ENCODE measurements at places on chromosomes 1 and 21.

DNA sequence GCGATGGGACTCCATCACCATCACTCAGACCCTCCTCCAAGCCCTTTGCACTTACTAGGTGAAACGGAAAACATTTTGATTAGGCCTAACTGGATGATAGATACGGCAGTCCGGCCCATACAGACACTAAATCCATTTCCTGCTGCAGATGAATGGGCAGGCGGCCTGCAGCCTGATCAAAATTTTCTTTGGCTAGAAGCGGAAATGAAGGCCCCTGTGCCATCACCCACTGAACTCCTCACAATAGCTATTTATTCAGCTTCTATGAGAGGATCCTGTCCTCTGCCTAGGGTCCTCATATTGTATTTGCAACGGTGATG, 200.5 kb downstream of the OMA1 start:
- DNase-seq = no peak

- no peak for DNase-seq
Observed at GRCh38 chr1:172770071-172770470, 111.2 kb downstream of the FASLG start.

DNA sequence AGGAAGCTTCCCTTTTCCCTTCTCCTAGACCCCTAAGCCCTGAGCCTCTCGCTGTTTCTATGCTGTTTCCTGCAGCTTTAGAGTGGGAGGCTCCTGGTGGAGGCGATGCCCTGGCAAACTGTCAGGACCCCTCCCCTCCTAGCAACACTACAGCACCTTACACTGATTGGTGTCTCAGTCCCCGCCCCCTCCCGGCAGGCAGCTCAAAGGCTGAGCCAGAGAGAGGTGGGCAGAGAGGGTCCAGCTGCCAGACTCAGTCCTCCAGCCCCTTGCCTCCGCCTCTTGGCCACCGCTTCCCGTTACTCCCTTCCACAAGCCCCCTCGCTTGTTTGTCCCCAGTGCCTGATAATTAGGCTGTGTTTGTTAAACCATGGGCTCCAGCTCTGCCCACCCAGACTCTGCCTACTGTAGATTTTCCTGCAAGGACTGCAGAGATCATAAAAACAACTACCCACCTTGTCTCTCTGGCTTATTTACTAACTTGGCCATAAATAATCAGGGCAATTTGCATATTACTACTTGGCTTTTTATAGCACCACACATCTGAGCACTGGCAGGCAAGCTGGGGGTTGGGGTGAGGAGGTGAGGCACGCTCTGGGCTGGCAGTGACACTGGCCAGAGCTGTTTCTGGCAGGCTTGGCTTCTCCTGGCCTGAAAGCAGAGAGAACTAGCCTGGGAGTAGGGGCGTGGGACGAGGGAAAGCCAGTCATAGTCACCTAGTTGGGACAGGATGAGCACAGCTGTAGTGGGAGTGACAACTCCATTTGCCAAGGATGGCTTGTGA, 107.5 kb downstream of the CSMD2 start:
- no peak for DNase-seq

GRCh38 chr1:11794446-11795237, 11.1 kb downstream of the MTHFR start:
- no peak for DNase-seq

DNA sequence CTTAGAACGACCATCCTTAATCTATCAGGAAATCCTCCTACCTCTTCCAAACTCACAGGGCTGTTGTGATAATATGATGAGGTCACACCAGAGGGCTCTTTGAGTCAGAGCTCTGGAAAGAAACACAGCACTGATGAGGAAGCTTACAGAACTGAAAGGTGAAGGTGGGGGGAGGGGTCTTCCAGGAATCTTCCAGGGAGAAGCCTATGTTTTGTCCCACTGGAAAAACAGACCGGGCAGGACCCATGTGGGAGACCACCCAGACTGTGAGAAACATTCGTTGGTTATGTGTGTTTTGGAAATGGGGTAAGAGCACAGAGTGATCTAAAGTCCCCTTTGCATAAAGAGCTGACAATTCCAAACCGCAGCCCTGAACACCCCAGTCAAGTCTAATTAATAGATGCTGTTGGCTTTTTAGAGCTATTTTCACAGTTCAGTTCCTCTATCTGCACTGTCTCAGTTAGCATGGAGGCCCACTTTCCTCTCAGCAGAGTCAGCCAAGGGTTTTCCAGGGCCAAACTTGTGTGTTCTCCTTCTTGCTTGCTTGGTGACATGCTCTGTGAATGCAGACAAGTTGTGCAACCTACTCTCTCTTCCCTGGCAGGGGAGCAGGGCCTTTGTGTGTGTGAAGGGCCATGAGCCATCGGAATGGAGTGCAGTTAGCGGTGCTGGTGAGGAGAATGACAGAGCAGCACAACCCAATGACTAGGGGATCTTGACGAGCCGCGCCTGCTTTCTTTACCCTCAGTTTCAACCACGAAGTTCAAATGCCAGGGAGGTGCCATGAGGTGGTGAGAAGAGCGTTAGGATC, 12.3 kb downstream of the PHLDA3 start:
- DNase-seq = no peak

- no peak for DNase-seq
Observed at GRCh38 chr1:93672477-93673162, 9.0 kb downstream of the BCAR3 start.

GRCh38 chr1:31376375-31377134, 3.7 kb upstream of the FABP3 start:
- no peak for DNase-seq

DNA sequence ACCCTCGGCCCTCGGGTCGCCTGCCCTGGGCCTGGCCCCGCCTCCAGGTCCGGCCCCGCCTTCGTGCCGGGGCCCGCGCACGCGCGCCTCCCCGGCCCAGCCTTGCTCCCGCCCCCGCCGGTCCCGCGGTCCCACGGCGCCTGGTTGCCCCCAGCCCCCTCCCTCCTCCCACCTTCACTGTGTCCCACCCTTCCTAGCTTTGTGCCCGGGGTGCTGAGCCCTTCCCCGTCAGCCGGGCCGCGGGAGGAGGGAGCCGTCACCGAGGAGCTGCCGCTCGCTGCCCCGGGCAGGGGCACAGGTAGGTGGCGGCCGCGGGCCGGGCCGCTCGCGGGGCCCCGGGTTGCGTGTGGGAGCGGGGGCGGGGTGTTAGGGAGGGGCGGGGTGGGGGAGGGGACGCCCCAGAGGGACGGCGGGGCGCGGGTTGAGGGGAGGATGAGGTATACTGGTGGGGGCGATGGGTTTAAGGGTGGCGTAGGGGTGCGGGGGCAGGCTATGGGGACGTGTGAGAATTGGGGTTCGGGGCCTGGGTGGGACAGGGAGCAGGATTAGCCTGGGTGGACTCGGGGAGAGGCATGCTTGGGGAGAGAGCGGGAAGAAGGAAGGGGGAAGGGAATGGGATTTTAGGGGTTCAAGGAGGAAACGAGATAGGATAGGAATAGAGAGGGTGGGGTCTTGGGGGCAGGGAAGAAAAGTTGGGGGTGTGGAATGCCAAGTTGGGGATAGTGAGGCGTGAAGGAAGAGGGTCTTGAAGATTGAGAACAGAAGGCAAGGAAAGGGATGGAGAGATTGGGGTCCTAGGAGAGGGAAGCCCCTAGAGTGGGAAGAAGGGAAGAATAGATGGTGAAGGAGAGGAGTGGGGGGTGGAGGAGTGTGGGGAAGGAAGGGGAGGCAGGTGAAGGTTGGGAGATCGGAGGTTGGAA, at the start of gene LRRC42:
Gene LRRC42 (plus strand): TSS at position 99 of the 920 bp plus-strand sequence. CDS start 5,650 bp downstream, outside the sequence.
- DNase-seq = peak; percentile 47

GRCh38 chr1:87334351-87335174, 5.9 kb downstream of the LMO4 start:
- no peak for DNase-seq

GRCh38 chr21:44780767-44781459, 20.7 kb downstream of the UBE2G2 start:
- DNase-seq = no peak

- DNase-seq = no peak
Observed at GRCh38 chr1:177857285-177857684, 112.6 kb downstream of the SEC16B start.

GRCh38 chr1:7117399-7118281, 332.4 kb downstream of the CAMTA1 start:
- no peak for DNase-seq

GRCh38 chr1:215710036-215710898, 143.2 kb downstream of the KCTD3 start:
- DNase-seq = peak; percentile 7

- no peak for DNase-seq
Observed at GRCh38 chr1:227893300-227893948, 54.3 kb downstream of the WNT9A start.

GRCh38 chr1:19533626-19534025, 48.3 kb upstream of the CAPZB start:
- DNase-seq = no peak

DNA sequence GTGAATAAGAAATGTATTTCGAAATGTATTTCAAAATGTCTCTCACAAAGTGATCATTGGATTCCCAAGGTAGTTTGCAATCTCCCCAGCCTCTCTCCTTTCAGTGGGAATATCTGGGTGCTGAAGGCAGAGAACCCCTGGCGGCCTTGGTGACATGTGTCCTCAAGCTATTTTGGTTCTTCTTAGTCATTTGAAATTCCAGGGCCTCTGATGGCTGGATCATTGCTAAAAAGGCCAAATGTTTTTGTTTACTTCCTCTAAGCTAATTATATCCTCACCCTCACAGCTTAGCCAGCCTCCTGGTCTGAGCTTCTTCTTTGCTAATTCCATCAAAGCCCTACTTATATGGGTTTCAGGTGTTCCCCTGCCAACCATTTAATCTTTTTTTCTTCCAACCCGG, 71.2 kb downstream of the LRRC40 start:
- DNase-seq = no peak

DNA sequence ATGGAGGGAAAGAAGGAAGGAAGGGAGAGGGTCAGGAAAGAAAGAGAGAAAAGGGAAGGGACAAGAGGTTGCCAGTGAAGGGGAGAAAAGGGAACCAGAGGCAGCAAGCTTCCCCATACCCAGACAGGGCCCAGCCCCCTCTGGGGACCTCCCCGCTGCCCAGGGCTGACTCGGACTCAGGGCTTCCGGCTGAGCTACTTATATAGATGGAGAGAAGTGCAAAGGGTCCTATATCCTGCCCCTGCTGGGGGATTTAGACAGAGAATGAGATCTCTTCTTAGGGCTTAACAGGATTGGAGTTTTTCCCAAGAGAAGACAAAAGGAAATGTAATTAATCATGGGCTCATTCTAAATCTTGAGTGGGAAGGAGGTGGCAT, at the start of gene ETV3L:
Gene ETV3L (minus strand): TSS at position 176 of the 377 bp plus-strand sequence. CDS start 285 bp downstream, outside the sequence.
- DNase-seq = no peak

DNA sequence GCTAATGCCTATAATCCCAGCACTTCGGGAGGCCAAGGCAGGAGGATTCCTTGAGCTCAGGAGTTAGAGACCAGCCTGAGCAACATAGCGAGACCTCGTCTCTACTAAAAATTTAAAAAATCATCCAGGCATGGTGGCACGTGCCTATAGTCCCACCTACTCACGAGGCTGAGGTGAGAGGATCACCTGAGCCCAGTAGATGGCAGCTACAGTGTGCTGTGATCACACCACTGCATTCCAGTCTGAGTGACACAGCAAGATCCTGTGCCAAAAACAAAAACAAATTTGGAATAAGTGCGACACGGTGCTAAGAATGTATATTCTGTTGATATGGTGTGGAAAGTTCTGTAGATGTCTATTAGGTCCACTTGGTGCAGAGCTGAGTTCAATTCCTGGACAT, 15.1 kb downstream of the USP33 start:
- no peak for DNase-seq

DNA sequence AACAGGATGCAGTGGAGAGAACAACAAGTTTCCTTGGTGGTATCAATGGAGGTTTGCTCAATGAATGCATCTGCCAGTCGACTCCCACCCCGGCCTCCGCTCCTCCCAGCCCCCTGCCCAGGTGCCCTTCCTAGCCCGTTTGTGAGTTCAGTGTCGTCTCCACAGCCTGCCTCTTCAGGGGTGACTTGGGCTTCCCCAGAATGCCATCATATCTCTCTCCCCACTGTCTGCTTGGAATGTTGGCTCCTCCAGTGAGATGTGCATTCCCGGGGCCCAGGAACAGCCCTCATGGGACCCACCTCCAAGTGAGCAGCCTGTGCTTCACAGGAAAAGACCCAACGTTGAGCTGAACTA, 30.5 kb downstream of the MATN1 start:
- no peak for DNase-seq

- DNase-seq = no peak
Observed at GRCh38 chr21:28325618-28326017, 667.1 kb downstream of the LTN1 start.

DNA sequence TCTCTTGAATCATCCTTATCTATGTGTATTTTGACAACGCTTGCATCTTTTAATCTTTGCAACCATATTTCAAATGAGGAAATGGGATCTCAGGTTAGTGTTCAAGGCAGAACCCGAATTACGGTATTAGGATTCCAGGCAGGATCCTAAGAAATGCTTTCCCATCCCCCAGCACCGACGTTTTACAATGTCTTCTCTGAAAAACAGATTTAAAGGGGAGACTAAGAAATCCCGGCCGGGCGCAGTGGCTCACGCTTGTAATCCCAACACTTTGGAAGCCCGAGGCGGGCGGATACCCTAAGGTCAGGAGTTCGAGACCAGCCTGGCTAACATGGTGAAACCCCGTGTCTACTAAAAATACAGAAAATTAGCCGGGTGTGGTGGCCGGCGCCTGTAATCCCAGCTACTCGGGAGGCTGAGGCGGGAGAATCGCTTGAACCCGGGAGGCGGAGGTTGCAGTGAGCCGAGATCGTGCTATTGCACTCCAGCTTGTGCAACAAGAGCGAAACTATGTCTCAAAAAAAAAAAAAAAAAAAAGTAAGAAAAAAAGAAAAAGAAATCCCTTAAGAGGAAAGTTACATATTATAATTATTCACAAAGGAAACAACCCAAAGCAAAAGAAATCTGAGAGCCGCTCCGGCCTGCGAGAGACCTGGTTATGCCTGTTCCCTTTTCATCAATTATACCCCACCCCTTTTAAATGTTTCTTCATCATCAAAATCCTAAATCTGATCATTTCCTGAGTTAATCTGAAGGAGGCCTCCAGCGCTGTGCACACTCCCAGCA, 801 bp upstream of the GORAB start:
- no peak for DNase-seq

- DNase-seq = peak; percentile 11
Observed at GRCh38 chr21:36589352-36589971, 109.5 kb upstream of the SIM2 start.

- DNase-seq = peak; percentile 68
Observed at GRCh38 chr1:31937300-31938183, 626 bp downstream of the PTP4A2 start.

DNA sequence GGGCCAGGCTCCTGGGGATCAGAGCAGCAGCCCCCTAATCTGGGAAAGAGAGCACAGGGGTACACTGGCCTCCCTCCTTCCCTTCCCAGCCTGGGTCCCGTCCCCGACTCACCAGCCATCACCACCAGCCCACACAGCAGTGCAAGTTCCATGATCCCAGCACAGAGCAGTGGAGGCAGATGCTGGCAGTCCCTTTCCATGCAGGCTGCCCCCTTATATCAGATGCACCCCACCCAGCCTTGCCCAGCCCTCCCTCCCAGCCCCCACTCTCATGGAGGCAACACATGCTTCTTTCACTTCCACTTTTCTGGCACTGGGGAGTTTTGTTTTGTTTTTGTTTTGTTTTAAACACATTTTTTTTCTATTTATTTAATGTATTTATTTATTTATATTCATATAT, at the start of gene PLA2G2D:
Gene PLA2G2D (minus strand): TSS at position 190 of the 400 bp plus-strand sequence. CDS start 38 bp downstream, at position 152.
- DNase-seq = no peak

- DNase-seq = no peak
Observed at GRCh38 chr1:200306944-200307754, 102.7 kb downstream of the ZNF281 start.

- no peak for DNase-seq
Observed at GRCh38 chr1:113903501-113904292, 902 bp downstream of the AP4B1 start.

- no peak for DNase-seq
Observed at GRCh38 chr1:150995896-150996295, 10.8 kb downstream of the MINDY1 start.

GRCh38 chr1:233599542-233600073, 14.3 kb upstream of the KCNK1 start:
- no peak for DNase-seq
